Muscle of arm (tissue), 14 donors: ENCODE measurements at places on chromosomes 1 and 21. TPM values are rescaled to one million over a fixed set of nuclear protein-coding genes. Genes with fewer than 3 reads are reported as not detected.

DNA sequence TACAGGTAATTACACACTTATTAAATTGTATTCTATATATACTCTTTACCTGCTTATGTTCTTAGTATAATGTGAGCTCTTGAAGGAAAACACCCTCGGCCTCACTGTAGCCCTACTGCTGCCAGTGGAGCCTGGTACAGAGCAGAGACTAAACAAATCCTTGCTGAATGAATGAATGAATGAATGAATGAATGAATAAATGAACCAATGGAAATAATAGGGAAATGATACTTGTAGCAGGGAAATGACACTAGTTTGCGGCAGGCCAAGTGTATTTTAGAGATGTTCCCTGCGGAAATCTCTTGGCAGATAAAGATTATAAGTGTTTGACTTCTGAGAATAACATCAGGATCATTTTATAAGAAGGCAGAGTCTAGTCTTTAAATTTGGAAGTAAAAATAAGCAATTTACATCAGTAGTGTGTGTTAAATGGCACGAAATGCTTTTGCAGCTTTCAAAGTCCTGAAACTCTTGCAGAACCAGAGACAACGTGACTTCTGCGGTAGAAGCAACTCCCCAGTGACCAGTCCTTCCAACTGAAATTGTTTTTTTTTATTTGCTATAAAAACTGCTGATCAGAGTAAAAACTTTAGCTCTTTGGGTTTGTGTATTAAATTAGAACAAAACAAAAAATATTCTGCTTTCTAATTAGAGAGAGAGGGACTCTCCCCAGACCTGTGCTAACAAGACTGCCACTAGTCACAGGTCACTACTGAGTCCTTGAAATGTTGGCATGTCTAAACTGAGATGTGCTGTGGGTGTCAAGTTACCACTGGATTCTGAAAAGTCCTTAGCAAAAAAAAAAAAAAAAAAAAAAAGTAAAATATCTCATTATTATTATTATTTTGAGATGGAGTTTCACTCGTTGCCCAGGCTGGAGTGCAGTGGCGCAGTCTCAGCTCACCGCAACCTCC is 199.3 kb upstream of the MAP1LC3C start:
- no peak for DNase-seq

OR2T33 gene
- not detected for polyA plus RNA-seq

- DNase-seq: no peak
Measured at GRCh38 chr21:43020177-43020576, 45.8 kb downstream of the PKNOX1 start.

LHX8 gene
- 0.12 TPM for polyA plus RNA-seq

SH2D2A gene
- 0.41 TPM for polyA plus RNA-seq
